8988T (cell line): ENCODE measurements at places on chromosomes 11 and 22.

- DNase-seq: no peak
Measured at GRCh38 chr11:70883973-70884623, 368.3 kb downstream of the SHANK2 start.

DNA sequence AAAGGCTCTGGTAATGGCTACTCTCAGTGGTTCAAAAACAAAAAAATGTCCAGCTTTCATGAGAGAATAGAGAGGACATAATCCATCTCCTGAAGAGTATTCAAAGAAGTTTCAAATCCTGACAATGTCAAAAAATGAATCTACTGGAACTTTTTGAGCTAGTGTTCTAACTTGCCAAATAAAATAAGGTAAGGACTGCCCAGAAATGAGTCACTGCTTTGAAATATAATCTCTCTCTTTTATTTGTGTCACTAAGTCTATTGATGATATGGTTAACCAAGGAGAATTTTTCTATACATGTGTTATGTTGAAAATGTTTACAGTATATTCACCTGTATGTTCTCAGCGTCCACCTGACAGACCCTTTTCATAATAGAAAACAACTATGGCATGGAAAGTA is 3.4 kb downstream of the GUCY1A2 start:
- DNase-seq: no peak

- DNase-seq: no peak
Measured at GRCh38 chr11:62757846-62758788, 3.3 kb upstream of the POLR2G start.

GRCh38 chr11:130705670-130706421 is 210.4 kb downstream of the SNX19 start:
- DNase-seq: no peak

GRCh38 chr11:69572233-69572860 is 68.6 kb upstream of the CCND1 start:
- DNase-seq: no peak

- DNase-seq: no peak
Measured at GRCh38 chr22:37176464-37177061, 11.5 kb downstream of the C1QTNF6 start.

DNA sequence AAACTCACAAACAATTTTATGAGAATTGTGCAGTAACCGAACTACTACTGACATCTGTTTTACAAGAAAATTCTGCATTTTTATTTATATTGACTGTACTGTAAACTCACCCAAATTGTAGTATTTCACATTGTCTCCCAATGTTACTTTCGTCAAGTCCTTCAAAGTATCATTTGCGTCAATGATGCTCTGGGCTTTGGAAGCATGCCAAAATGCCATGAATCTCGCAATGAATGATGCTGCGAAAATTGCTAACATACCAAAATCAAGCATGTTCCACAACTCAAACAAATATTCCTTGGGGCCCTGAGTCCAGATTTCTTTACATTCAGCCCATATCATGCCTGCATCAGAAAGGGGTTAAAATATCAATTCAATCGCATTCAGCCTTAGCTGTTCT is 107.6 kb downstream of the TRPC6 start:
- DNase-seq: no peak

DNA sequence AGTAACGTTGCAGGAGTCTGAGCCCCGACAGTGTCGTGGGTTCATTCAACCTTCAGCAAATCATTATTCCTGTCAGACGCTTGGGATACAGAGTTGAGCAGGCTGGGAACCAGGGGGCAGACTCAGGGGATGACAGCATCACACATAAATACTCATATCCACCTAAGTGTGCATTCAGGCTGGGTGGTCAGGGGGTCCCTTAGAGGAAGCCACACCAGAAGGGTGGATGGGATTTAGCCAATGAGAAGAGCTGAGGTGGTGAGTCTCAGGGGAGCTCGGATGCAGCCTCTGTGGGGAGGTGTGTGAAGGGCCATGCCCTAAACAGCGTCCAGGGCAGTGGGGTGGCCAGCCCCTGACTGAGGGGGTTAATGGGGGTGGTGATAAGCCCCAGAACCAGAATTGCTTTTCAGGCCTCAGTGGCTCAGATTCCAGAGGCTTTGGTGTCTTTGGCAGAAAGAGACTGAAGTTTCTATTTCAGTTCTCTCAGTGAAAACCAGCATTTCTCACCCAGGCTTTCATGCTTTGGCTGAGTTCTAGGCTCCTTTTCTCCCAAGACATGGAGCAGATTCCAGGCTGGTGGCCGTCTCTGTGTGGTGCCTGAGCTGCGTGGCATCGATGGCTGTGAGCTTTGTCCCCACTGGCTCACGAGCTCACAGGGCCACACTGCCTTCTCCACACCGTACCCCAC is 83.9 kb upstream of the CLDN5 start:
- DNase-seq: no peak

- peak; percentile 83 for DNase-seq
Measured at GRCh38 chr22:35552196-35552842, 11.7 kb downstream of the RASD2 start.
